ENCODE measurements at places on chromosomes 3 and 15.

GRCh38 chr3:14590569-14590968 lies 50.4 kb upstream of the GRIP2 start:
- DNase-seq, result no peak

DNA sequence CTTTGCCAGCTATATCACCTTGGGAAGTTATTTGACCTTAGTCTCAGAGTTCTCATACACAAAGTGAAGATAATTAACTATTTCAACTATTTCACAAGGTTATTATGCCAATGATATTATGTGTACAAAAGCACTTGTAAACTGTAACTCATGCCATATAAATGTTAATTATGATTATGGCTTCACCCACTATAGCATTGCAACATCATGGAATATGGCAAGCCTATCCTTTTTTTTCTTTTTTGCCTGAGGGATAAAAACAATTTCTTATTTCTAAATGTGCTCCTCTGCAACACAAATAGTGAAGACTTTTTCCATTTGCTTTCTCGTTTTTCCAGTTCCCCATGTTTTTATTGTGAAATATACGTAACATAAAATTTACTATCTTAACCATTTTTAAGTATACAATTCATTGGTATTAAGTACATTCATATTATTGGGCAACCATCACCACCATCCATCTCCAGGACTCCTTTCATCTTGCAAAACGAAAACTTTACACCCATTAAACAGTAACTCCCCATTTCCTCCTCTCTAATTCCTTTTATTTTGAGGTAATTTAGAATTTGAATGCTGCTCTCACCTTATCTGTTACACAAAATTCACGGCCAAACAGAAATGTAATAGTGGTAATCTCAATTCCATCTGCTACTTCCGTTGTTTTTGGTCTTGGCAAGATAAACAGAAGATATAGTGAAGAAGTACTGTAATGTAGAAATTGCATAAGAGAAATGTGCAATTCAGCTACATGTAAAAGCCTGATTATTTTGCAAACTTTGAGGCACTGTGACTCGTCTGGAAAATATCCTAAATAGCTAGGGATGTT lies 46.3 kb downstream of the NANOGP8 start:
- DNase-seq, result no peak

- DNase-seq, result no peak
Observed at GRCh38 chr3:132180337-132180791, 136.8 kb upstream of the ACP3 start.

- DNase-seq, result no peak
Observed at GRCh38 chr3:62110443-62111225, 262.7 kb downstream of the FEZF2 start.

DNA sequence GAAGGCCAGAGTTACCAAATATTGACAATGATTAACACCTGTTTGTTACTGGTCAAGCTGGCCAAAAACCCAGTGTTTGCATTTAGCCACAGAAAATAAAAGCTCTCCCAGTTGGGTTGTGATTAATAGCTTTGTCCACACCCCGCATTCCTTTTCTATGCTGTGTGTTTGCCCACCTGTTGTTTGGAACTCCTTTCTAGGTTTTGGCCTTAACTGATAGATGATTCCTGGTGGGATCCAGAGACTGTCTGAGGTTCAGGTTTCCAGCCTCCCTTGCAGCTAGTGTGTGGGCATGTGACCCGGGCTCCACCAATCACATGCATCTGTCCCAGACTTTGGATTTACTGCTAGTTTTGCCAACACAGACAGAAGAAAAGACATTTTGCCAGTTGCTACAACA lies 83.8 kb downstream of the PTPRG start:
- no peak for DNase-seq

- DNase-seq, result peak; percentile 61
Observed at GRCh38 chr3:184284696-184285095, 8.9 kb downstream of the ECE2 start.

- DNase-seq, result no peak
Observed at GRCh38 chr3:186118692-186119091, 9.8 kb upstream of the ETV5 start.

DNA sequence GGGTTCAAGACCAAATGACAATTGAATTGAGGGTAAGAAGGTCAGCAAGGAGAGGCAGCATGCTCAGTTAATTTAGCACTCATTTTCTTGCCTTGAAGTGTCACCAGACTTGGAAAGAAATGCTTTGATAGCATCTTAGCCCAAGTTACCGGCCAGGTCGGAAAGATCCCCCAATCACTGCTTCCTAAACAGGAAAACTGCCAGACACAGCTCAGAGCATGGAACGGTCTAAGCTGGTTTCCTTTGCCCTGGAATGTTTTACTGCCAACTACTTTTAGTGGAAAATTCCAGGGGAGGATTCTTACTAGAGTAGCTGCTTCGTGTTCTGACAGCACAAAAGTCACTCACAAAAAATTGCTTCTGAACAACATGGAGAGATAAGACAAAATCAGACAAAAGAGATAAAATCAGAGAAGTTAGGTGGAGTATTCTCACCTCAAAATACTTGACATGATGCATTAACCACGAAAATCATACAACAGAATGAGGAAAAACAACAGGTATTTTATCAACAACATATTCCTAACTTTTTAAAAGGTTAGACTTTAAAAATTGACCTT lies 65.5 kb downstream of the CCR4 start:
- no peak for DNase-seq

- no peak for DNase-seq
Observed at GRCh38 chr3:139835830-139836683, 98.9 kb upstream of the CLSTN2 start.

GRCh38 chr3:153250446-153250845 lies 88.4 kb downstream of the RAP2B start:
- DNase-seq, result no peak

GRCh38 chr3:129943020-129943419 lies 31.5 kb upstream of the TRH start:
- DNase-seq, result no peak

GRCh38 chr3:48651771-48652170 lies 10.9 kb downstream of the CELSR3 start:
- no peak for DNase-seq

DNA sequence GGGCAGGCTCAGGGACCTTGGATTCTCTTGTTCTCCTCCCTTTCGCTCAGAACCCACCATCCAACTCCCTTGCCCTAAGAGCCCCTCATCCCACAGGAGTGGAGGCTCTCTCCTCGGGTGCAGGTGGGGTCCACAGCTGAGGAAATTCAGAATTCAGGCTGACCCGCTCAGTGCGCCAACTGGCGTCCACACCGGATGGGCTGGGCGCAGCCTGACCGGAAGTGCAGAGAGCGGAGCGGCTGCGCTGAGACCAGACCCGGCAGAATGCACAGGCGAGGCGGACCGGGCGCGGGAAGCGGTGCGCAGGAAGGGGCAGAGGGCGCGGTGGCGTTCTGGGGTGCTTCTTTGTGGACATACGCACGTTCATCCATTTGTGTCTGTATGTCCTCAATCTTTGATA lies 210.4 kb upstream of the NDN start:
- no peak for DNase-seq

- DNase-seq, result no peak
Observed at GRCh38 chr3:32176989-32177701, 61.3 kb upstream of the CMTM8 start.

Measured in substantia nigra (tissue), 51 donors.